Peyer's patch (tissue), 4 donors: ENCODE measurements at places on chromosomes 7 and 10. TPM values are rescaled to one million over a fixed set of nuclear protein-coding genes. Genes with fewer than 3 reads are reported as not detected.

The ABCC2 gene
- 83.0 TPM for total RNA-seq

The FAM25C gene
- total RNA-seq = not detected

The ANKRD16 gene
- total RNA-seq = 5.3 TPM

The CDH23 gene
- total RNA-seq = 3.6 TPM

The NUTM2A gene
- 3.5 TPM for total RNA-seq

DNA sequence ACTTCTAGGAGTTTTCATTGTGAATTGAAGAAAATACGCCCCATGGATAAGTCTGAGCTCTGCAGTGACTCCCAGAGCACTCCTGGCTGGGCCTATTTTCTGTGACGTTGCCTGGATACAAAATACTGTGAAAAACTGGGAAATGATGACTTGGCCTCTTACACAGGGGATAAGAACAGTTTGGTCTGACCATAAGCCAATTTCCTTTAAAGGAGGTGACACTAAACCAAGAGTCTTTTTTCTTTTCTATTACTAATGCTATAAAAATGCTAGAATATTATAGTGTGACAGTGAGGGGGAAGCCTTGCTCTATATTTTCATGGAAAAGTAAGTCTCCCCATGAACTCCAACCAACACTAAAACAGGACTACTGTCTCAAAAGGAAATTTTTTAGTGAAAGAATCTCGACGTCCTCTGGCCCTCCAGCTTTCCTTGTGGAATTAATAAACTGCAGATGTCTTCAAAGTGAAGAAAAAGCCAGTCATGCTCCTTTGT, 45.5 kb downstream of the MYOF start:
- DNase-seq = no peak

GRCh38 chr7:2045559-2046405, 187.0 kb downstream of the MAD1L1 start:
- DNase-seq = no peak

DNA sequence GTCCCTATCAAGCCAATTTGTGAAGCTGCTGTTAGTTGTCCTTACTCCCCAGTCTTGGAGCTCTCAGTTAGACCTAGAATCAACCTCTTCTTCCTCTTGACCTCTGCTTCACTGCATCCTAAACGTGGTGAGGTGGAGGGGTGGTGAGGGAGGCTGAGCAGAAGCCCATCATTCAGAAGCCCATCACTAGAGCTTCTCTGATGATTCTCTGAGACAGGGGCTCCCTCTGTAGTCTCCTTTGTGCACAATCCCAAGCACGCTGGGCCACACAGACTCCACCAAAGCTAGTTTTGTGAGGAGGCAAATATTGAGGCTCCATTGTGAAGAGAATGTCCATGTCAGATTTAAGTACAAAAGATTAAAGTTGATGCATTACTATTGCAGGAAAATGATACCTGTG, 163.8 kb upstream of the PRSS1 start:
- no peak for DNase-seq

GRCh38 chr10:124285587-124286527, 132.9 kb downstream of the OAT start:
- DNase-seq = no peak

GRCh38 chr10:6019010-6019782, 41.9 kb upstream of the IL15RA start:
- no peak for DNase-seq

- no peak for DNase-seq
These were observed 19.0 kb upstream of the ABI1 start for GRCh38 chr10:26879744-26880143.

- no peak for DNase-seq
These were observed 80.7 kb upstream of the WDR11 start for GRCh38 chr10:120770496-120770895.

DNA sequence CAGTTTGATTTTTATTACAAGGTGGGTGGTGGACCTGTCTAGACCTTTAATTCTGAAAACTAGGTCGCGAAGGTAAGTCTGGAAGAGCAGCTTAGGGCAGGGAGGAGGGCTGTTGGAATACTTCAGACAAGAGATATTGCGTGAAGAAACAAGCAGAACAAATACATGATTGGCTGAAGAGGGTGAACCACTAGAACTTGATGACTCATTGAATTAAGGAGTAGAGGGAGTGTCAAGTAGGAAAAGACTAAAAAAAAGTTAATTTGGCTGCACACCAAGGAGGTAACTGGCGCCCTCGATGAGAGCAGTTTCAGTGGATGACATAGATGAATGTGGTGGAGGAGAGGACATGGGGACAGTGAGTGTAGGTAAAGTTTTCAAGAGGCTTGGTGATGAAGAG, 41.3 kb downstream of the WNT2 start:
- no peak for DNase-seq

GRCh38 chr10:69180525-69181204, 631 bp downstream of the SUPV3L1 start:
- DNase-seq = no peak

DNA sequence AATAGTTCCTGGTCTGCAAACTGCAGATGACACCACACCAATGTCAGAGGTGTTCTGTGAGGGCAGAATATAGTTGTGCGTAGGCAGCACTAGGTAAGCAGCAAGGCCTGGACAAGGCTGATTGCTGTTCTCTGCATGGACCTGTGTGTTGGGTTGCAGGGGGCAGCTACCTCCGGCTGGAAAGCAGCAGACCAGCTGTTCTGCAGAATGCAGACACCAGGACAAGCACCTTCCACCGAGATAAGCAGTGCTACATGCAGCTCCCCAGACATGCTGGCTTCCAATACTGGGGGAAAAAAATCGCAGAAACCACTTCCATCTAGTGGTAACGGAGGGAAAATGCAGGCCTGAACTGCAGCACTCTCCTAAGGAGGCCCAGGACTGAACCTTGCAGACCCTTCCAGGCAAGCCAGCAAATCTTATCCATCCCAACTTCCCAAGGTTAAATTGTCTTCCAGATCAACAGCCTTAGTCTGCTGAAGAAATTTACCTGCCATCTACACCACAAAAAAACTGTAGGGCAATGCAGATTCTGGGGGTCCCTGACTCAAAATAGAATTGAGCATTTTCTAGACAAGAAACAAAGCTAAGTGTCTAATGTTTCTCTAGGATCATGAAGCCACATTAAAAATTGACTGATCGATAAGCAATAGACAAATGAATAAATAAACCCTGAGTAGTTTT, 50.5 kb upstream of the COBL start:
- DNase-seq = no peak

GRCh38 chr7:110209884-110210283, 881.0 kb upstream of the LRRN3 start:
- DNase-seq = no peak
